ENCODE measurements at places on chromosomes 12 and 14.

GRCh38 chr14:22319526-22320361 lies 269.3 kb downstream of the DAD1 start:
- peak; percentile 49 for DNase-seq

- DNase-seq: no peak
Measured at GRCh38 chr14:37145395-37145794, 27.0 kb downstream of the SLC25A21 start.

DNA sequence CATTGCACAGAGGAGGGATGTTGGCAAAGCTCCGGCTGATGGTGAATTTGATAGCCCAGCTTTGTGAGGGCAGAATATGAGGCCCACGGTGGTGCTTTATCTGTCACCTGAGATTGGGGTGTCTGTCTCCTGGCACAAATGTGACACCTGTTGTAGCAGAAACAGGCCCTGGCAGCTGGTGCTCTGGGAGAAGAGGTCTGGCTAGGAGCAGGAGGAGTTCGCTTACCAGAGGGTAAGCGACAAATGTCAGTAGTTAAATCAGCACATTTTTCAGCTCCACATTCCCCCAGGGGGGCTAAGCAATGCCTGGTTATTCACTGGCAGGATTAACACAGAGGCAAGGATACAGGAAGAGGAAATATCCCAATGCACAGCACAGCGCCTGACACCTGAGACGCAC lies 71.1 kb downstream of the B4GALNT3 start:
- DNase-seq: peak; percentile 49

DNA sequence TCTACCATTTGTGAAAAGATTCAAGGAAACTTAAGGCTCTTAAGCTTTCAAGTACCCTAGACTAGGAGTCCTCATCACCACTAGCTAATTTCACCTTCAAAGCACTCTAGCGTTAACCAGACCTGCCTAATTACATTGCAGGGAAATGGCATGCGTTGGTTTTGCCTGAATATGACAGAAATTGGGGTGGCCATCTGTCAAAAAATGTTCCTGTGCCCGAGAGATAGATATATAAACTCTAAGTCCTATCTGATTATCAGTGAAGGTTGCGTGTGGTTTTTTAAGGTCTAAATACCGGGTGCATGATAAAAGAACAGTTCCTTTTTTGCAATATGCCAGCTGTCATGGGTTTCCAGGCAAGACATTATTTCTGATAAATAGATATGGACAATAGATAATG lies 48.3 kb downstream of the SPRING1 start:
- DNase-seq: no peak

DNA sequence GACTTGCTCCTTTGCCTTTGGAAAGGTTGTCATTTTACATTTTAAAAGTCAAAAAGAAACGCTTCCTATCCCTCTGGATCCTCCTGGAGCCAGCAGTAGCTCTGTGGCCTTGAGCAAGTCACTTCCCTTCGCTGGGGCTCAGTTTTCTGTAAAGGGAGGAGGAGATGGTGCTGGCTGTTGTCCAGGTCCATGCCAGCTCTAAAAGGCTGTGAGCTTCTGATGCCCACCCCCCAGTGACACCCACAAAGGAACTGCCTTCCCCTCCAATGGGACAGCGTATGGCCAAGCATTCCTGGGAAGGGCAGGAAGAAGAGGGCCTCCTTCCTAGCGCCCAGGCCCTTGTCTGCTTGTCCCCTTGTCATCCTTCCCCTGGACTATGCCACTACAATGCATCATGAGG lies 81.5 kb downstream of the NTF3 start:
- DNase-seq: no peak

DNA sequence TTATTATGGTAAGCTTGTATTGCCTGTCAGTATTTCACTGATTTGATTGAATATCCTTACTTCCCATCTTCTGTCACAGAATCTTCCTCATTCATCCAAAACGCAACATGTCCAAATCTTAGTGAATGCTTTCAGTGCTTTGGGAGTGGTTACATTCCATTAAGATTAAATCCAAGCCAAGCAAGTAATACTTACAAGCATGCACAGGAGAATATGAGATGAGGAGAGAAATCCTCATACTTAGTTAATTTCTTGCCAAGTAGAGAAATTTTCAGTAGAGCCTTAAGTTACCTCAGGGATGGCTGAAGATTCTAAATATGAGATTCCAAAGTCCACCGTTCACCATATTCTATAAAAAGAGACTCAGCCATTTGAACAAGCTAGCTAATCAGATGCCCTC lies 316.0 kb downstream of the RAD51B start:
- DNase-seq: no peak

- no peak for DNase-seq
Measured at GRCh38 chr12:9727813-9728212, 5.1 kb downstream of the CLECL1 start.

GRCh38 chr12:65825507-65826352 lies 1.4 kb downstream of the HMGA2 start:
- peak; percentile 31 for DNase-seq

DNA sequence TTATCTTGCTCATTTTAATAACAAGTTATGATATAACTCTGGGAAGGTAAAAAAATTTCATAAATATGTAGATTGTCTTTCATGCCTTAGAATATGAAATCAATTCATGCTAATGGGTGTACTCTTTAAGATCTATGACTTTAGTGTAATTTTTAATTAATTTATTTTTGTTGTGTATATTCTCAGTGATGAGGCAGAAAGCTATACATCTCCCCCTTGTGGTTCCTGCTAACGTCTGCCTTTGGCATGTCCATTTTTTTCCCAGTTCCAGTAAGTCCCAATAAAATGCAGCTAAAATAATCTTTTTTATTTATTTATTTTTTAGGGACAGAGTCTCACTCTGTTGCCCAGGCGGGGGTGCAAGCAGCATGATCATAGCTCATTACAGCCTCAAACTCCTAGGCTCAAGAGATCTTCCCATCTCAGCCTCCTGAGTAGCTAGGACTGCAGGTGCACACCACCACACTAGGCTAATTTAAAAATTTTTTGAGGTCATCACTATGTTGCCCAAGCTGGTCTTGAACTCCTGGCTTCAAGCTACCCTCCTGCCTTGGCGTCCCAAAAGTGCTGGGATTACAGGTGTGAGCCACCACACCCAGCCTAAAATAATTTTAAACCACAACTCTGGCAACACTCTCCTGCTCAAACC lies 3.3 kb upstream of the CHURC1 start:
- peak; percentile 14 for DNase-seq

DNA sequence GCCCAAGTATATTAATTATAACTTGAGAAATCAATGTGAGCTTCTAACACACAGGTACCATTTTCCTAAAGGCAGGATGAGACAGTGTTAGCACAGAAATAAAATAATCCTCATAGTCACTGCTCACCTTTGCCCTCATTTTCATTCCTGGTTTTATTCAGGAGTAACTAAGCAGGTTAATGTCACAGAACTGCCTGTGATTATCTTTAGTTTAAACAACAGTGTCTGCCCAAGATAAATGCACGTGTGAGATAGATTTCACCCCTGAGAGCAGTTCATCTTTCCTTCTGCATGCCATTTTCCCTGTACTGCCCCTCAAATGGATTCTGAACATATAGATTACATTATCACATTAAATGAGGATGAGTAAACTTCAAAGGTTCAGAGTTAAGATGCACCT lies 250.7 kb downstream of the RMST start:
- no peak for DNase-seq

- no peak for DNase-seq
Measured at GRCh38 chr12:124233041-124233796, 61.7 kb upstream of the RFLNA start.

DNA sequence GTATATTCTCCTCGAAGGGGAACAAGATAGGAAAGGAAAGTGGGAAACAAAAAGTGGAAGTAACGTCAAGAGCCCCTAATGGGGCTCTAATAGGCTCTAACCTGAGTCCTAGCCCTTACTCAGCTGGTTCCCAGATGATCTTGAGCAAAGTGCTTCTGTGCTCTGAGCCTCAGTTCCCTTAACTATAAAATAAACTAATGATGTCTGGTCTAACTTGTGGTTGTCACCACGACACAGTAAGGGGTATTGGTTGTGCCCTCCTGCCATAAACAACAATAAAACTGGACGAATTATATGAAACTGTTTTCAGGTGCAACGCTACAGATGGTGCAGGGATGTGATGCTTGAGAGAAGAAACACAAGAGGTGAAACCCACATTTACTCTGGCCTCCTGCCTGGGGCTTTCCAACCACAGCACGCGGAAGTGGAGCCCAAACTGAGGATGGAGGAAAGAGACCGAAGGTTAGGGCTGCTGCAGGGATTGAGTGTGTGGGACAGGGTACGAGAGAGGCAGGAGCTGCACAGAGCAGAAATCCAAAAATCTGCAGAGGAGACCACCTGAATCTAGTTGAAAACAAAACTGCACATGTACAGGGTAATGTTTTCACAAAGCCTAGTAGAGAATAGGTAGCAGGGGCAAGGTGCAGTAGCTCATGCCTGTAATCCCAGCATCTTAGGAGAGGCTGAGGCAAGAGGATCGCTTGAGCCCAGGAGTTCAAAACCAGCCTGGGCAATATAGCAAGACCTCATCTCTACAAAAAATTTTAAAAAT lies 45.6 kb upstream of the BCL2L14 start:
- DNase-seq: no peak

GRCh38 chr12:10392394-10392930 lies 2.6 kb upstream of the KLRK1 start:
- no peak for DNase-seq

DNA sequence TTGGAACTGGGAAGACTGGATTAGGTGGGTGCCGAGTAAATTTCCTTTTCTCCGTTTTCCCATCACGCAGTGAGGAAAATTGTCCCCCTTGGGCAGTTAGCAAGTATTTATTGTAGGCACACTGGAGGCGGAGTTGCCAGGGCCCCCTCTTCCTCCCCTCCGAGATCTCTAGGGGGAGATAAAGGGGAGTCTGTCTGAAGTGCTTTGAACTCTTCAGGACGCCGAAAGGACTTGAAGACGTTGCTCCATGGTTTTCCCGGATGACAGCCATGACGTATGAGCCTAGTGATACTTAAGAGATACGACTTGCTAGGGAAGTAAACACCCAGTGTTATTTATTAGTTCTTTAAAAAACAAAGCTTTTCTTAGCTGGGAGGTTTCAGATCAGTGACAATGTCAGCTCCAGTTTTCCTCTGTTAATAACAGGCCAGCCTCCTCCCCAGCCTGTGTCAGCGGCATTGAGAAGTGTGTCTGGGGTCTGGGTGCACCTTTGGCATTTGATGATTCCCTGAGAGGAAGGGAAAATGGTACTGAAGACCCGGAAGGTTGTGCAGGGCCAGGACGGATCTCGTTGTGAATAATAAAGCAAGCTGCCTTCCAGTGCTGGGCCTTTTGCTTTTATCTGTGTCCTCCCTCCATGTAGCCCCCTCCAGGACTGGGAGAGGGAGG lies 78.7 kb downstream of the TSPAN9 start:
- no peak for DNase-seq

GRCh38 chr14:70585231-70585630 lies 15.2 kb downstream of the MED6 start:
- no peak for DNase-seq

Measured in WERI-Rb-1 (cell line).